ENCODE measurements at places on chromosomes 11 and 22.

- peak; percentile 6 for DNase-seq
Observed at GRCh38 chr11:28209906-28210305, 101.7 kb downstream of the METTL15 start.

- DNase-seq = no peak
Observed at GRCh38 chr11:117872420-117872961, 4.0 kb downstream of the FXYD6 start.

- DNase-seq = no peak
Observed at GRCh38 chr11:75337195-75337654, 14.2 kb downstream of the ARRB1 start.

- no peak for DNase-seq
Observed at GRCh38 chr22:36870250-36870649, 9.4 kb downstream of the NCF4 start.

GRCh38 chr11:126538071-126538470, 182.6 kb downstream of the ST3GAL4 start:
- no peak for DNase-seq

GRCh38 chr22:48171271-48171691, 1408.8 kb downstream of the TBC1D22A start:
- no peak for DNase-seq
